Stomach (tissue), 19 donors: ENCODE measurements at places on chromosomes 5 and 9. TPM values are rescaled to one million over a fixed set of nuclear protein-coding genes. Genes with fewer than 3 reads are reported as not detected.

DNA sequence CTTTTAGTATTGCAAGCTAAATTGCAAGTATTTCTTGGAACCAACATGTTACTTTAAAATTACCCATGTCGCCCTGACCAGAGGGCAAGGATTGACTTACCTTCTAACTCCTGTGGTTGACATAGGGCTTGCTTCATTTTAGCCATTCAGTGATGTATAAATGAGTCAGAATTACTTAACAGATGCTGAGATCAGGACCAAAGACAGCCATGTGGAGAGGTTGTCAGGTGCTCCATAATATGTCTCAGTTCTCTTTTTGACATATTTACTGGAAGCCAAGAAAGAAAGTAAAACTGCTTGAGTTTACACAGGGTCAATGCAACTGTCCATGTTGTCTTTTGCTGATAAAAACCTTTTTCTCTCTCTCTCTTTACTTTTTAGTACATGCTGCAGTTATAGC, 33.2 kb downstream of the F2RL2 start:
- H3K27ac ChIP-seq = no peak overlapping the region
- no peaks in the 10 kb centered on the region for H3K27me3 ChIP-seq
- H3K4me3 ChIP-seq = no peak overlapping the region
- peaks cover 31% of the 10 kb centered on the region for H3K36me3 ChIP-seq
- H3K4me1 ChIP-seq = no peaks in the 10 kb centered on the region
- no peak for DNase-seq

GRCh38 chr5:159456722-159457465, 126.6 kb upstream of the IL12B start:
- no peak for DNase-seq
- H3K4me3 ChIP-seq = no peak overlapping the region
- H3K36me3 ChIP-seq = no peaks in the 10 kb centered on the region
- H3K27me3 ChIP-seq = no peaks in the 10 kb centered on the region
- no peaks in the 10 kb centered on the region for H3K4me1 ChIP-seq

GRCh38 chr5:176552332-176552869, 3.3 kb downstream of the CDHR2 start:
- H3K27me3 ChIP-seq = no peaks in the 10 kb centered on the region
- no peak overlapping the region for H3K4me3 ChIP-seq
- no peak overlapping the region for H3K27ac ChIP-seq
- no peaks in the 10 kb centered on the region for H3K36me3 ChIP-seq

DNA sequence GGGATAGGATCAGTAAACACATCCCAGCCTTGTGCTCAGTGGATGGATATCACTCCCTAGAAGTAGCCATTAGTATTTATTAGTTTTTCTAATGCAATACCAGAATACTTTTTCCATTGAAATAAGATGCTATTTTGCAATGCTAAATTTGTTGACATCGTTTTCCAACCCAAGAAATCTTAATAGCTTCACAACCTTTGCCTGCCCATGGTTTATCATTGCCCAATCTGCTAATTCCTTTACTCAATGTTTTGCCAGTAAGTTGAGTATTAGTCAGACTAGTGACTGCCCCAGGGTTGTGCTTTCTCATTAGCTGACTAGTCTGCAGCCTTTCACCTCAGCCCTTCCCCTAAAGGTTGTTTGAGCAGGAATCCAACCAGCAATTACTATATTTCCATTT, 62.9 kb downstream of the NREP start:
- H3K27me3 ChIP-seq = no peaks in the 10 kb centered on the region
- H3K36me3 ChIP-seq = no peaks in the 10 kb centered on the region
- DNase-seq = no peak
- H3K27ac ChIP-seq = no peak overlapping the region

The PCDHGB1 gene
- not detected for polyA plus RNA-seq
